Breast epithelium (tissue), 4 donors: ENCODE measurements at places on chromosomes 7 and 10. TPM values are rescaled to one million over a fixed set of nuclear protein-coding genes. Genes with fewer than 3 reads are reported as not detected.

DNA sequence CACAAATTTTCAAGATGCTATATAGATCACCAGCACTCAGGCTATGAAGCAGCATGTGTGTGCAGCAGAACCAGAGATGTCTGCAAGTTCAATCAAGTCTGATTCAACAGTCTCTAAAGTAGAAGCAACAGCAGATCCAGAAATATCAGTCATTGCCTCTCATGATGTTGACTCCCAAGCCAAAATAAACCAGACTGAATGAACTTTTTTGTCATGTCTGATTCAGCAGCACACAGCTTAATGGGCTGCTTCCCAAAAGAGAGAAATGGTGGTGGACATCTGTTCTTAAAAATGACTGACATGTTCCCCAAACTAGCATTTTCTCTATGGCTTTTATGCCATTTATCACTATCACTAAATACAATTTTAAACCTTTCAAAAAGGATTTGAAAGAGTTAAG lies 53.8 kb downstream of the TMEM26 start:
- H3K4me3 ChIP-seq: no peak overlapping the region
- no peaks in the 10 kb centered on the region for H3K4me1 ChIP-seq
- DNase-seq: no peak
- H3K27ac ChIP-seq: no peak overlapping the region
- no peaks in the 10 kb centered on the region for H3K36me3 ChIP-seq

GRCh38 chr10:116272440-116273283 lies at the start of gene GFRA1:
Gene GFRA1 (minus strand): TSS chr10:116273206. CDS start chr10:116272029, 1,177 bp downstream.
- H3K4me1 ChIP-seq: peaks cover 11% of the 10 kb centered on the region
- H3K36me3 ChIP-seq: no peaks in the 10 kb centered on the region
- DNase-seq: peak; percentile 58
- peaks cover 45% of the 10 kb centered on the region for H3K27me3 ChIP-seq
- peak within 1 kb of the TSS; percentile 60 for H3K4me3 ChIP-seq
- peak within 1 kb of the TSS; percentile 42 for H3K27ac ChIP-seq

TEX36 gene
- not detected for total RNA-seq

DNA sequence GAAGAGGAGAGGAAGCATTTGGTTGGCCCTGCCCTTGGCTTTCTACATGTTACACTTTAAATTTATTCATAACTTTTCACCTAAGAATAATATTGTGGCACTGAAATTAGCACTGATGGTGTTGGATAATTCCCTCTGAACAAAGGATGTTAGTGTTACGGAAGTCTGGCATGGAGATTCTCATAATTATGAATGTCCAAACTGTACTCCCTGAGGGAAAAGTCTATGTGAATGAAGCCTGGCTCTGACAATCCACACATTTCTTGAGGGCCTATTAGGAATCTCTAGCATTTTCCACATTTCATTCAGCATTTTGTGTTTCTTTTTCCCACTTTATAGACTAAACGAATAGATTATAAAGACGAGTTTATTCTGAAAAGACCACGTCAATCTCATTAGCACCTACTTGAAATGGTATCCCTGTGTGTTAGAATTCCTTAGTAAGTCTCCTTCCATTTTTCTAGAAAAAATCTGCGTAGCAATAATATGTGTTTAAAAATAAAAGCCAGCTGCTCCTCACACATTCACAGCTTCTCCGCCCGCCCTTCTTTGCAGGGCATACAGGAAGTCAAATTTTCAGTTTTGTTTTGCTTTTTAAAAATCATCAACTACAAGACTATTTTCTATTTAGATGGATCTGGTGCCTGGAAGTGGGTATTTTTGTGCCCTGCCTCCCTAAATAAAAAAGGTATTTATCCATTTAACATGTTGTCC lies 131.8 kb upstream of the PALS2 start:
- no peak for DNase-seq
- no peaks in the 10 kb centered on the region for H3K27me3 ChIP-seq
- no peaks in the 10 kb centered on the region for H3K36me3 ChIP-seq
- no peaks in the 10 kb centered on the region for H3K4me1 ChIP-seq
- H3K4me3 ChIP-seq: no peak overlapping the region
- H3K27ac ChIP-seq: no peak overlapping the region

DNA sequence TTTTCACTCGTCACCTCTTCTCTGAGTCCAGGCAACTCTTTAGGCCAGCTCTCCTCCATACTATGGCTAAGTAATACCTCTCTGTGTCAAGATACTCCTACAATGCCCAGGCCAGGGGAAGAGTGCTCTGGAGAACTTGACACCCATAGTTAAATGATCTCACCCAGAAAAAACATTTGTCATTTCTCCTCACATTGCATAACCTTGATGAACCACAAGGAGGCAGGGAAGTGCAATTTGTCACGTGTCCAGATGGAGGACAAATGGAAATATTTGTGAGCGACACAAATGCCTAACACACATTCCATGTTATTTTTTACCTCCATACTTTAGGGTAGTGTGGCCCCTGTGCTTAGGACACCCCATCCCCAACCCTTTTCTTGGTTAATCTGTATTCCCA lies 78.3 kb downstream of the HTR7 start:
- no peak for DNase-seq
- H3K36me3 ChIP-seq: no peaks in the 10 kb centered on the region
- no peak overlapping the region for H3K4me3 ChIP-seq
- no peaks in the 10 kb centered on the region for H3K4me1 ChIP-seq
- H3K27ac ChIP-seq: no peak overlapping the region

GRCh38 chr7:55549457-55549856 lies 22.8 kb downstream of the VOPP1 start:
- H3K27ac ChIP-seq: no peak overlapping the region
- no peaks in the 10 kb centered on the region for H3K27me3 ChIP-seq
- H3K4me1 ChIP-seq: no peaks in the 10 kb centered on the region
- H3K4me3 ChIP-seq: no peak overlapping the region
- no peaks in the 10 kb centered on the region for H3K36me3 ChIP-seq
- no peak for DNase-seq

GOLGA7B gene
- total RNA-seq: 3.2 TPM

DNA sequence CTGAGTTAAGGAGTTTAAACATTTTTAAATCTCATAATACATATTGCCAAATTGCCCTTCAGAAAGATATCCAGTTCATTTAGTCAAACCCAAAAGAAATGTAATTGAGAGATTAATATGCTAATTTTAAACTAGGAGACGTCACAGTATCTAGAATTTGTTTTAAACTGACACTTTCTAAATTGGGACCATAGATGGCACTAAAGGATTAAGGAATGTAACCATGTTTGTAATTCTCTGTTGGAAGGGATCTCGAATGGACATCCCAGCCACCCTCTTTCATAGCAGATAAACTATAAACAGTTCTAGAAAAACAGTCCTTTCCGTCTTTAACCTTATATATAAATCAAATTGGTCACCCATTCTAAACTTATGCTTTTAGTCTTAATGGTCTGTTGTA lies 30.0 kb upstream of the SAMD9L start:
- H3K27me3 ChIP-seq: no peaks in the 10 kb centered on the region
- H3K27ac ChIP-seq: no peak overlapping the region
- no peak overlapping the region for H3K4me3 ChIP-seq
- DNase-seq: no peak

DNA sequence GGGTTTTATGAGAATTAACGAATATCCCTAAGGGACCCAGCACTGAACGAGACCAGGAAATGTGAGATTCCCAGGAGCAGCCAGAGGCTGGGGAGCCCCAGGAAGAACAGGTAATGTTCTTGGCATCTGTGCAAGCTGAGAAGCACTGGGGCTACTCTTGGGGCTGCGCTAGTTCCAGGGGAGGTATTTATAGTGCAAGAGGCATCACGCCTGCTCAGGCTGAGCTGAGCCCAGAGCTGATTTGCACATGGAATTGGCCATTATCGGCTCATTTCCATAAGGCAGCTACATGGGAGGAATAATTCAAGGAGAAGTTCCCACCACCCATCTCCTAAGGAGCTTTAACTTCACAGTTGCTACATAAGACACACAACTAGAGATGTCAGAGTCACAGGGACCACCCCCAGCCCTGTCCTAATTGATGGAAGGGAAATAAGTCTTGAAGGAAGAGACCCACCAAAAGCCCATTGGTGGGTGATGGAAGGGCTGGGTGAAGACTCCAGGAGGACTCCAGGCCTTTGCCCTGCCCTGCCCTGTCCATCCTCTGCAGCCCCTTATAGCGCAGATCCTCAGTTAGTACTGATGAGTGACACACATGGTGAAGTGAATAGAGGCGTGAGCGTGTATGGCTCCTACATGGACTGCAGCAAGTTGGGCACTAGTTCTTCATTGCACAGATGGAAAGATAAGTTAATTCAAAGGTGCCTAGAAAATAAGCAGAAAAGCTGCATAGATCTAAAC lies 178.9 kb downstream of the GRID1 start:
- DNase-seq: no peak
- H3K4me1 ChIP-seq: no peaks in the 10 kb centered on the region
- no peak overlapping the region for H3K27ac ChIP-seq
- no peaks in the 10 kb centered on the region for H3K36me3 ChIP-seq

DNA sequence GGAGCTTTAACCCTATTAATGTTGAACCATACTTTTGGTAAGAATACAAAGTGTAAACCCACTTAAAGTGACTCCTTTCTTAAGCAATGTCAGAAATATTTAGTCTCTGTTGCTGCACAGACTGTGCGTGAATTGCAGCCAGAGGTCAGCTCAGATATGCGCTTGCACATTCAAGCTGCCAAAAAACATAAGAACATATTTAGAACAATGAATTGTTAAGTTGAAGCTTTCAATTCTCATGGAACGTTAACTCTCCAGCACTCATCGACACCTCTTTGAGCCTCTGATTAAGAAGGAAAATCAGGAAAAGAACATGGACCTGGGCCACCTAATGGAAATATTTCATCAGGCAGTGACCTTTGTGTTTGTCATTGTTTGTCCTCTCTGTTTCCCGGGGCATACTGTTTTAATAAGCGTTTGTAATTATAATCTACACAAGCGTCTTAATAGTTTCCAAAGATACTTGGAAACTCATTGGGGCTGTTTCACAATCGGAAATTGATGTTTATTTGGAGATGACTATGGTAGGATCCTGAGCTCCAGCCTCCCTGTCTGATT lies 193.0 kb upstream of the CELF2 start:
- no peaks in the 10 kb centered on the region for H3K36me3 ChIP-seq
- H3K4me3 ChIP-seq: no peak overlapping the region
- H3K27me3 ChIP-seq: no peaks in the 10 kb centered on the region
- DNase-seq: no peak
- H3K4me1 ChIP-seq: no peaks in the 10 kb centered on the region

ZWINT gene
- total RNA-seq: 3.0 TPM

SDK1 gene
- 3.7 TPM for total RNA-seq

TCAF1 gene
- total RNA-seq: 49.8 TPM

- no peaks in the 10 kb centered on the region for H3K36me3 ChIP-seq
- H3K27me3 ChIP-seq: no peaks in the 10 kb centered on the region
- no peak overlapping the region for H3K4me3 ChIP-seq
- H3K27ac ChIP-seq: no peak overlapping the region
- H3K4me1 ChIP-seq: no peaks in the 10 kb centered on the region
Measured at GRCh38 chr10:56823849-56824248, 462.8 kb upstream of the ZWINT start.

GRCh38 chr10:44831581-44831980 lies 79.6 kb upstream of the TMEM72 start:
- no peaks in the 10 kb centered on the region for H3K4me1 ChIP-seq
- no peak overlapping the region for H3K27ac ChIP-seq
- no peak overlapping the region for H3K4me3 ChIP-seq
- no peak for DNase-seq
- no peaks in the 10 kb centered on the region for H3K27me3 ChIP-seq

GRCh38 chr10:29648983-29649268 lies 14.2 kb upstream of the SVIL start:
- H3K4me1 ChIP-seq: peaks cover 18% of the 10 kb centered on the region
- H3K4me3 ChIP-seq: no peak overlapping the region
- no peaks in the 10 kb centered on the region for H3K27me3 ChIP-seq
- H3K36me3 ChIP-seq: no peaks in the 10 kb centered on the region

DNA sequence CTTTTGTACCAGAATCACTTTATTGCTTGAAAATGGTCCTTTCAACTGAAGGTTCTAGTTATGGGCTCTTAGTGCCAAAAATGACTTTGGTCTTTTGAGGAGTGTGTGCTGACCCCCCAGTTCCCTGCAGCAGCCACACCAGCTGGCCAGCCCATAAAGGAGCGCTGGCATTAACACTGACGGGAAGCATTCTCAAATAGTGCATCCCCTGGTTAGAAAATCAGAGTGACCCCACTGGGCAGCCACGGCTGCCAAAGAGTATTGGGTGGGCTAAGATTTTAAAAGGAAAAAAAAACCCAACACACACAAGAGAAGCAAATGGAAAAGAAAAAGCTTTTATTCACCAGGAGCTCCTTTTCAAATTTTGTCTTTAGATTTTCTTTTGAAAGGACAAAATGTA lies 199.8 kb downstream of the CELF2 start:
- no peaks in the 10 kb centered on the region for H3K27me3 ChIP-seq
- DNase-seq: no peak
- H3K27ac ChIP-seq: no peak overlapping the region
- H3K4me1 ChIP-seq: no peaks in the 10 kb centered on the region
- H3K4me3 ChIP-seq: no peak overlapping the region

MSMB gene
- 4.0 TPM for total RNA-seq

DNA sequence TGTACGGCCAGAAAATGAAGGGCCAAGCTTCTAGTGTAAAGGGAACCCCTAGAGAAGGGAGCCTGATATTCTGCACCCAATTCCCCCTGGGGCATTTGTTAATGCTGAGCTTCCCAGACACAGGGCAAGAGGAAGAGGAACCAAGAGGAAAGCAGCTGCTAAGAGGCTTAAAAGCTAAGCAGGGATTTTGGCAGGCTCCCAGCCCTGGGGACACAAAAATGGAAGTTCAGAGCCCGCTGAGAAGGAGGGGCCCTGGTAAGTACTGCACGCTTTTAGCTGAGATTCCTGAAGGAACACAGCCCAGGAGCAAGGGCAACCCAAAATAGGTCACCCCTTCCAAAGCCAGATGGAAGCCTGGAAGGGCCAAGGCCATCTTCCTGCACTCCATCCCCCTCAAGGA lies 387.3 kb upstream of the MGMT start:
- no peaks in the 10 kb centered on the region for H3K4me1 ChIP-seq
- no peak for DNase-seq
- no peaks in the 10 kb centered on the region for H3K36me3 ChIP-seq
- H3K4me3 ChIP-seq: no peak overlapping the region
- no peaks in the 10 kb centered on the region for H3K27me3 ChIP-seq
- peak overlapping the region; percentile 58 for H3K27ac ChIP-seq

DNA sequence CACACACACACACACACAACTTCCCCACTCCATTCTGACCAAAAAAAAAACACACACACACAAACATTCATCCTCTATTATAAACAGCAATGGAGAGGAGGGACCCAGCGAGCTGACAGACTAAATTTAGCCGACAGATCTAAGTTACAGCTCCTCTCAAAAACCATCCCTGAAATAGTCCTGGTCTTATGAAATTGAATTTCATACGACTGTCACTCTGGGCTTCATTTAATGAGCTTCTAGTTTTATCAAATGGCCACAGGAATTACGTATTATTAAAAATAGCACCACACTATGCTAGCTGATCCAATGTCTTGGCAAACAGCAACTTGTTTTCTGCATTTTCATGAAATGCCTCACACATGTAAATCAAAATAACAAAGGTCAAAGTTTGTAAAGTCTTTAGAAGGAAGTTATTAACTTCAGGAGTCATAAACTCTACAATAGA lies 131.3 kb upstream of the ASAH2 start:
- H3K27me3 ChIP-seq: no peaks in the 10 kb centered on the region
- no peak overlapping the region for H3K4me3 ChIP-seq
- H3K27ac ChIP-seq: peak overlapping the region; percentile 14
- H3K36me3 ChIP-seq: no peaks in the 10 kb centered on the region

CALCR gene
- 0.66 TPM for total RNA-seq

SH2B2 gene
- 4.0 TPM for total RNA-seq
